NCI-H2081 treated with DMSO at 0.1 percent for 48 hours (cell line): ENCODE measurements at places on chromosomes 3 and 15.

DNA sequence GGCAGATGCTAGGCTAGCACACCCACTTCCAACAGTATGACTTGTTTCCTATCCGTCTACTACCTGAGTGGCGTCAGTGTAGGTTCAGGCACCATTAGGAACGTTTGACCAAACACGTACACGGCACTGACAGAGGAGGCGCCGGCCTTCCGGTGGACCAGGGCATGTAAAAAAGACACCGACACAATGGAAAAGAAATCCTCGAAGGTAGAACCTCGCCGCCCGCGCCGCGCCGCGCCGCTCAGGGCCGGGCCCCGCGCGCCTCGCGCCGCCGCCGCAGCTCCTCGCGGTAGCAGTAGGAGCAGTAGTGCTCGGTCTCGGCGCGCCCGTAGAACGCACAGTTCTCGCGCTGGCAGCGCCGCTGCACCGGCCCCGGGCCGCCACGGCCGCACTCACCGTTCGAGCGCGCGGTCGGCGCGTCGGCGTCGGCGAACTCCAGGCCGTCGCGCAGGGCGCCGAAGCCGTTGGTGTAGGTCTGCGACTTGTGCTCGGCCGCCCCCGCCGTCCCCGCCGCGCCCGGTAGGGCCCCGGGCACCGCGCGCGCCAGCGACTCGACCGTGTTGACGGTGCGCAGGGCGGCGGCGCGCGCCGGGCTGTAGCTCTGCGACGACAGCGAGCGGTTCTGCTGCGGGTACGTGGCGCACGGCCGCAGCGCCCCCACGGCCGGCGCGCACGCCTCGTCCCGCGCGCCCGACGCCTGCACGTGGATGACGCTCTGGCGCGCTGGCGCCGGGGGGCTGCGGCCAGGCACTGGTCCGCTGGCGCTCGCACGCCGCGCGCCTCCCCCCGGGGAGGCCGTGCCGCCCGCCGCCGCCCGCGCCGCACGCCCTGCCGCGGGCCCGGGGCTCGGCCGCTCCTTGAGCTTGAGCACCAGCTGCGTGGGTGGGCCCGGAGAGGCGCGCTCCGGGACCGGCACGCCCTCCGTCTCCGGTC is 156.7 kb downstream of the KLF13 start:
- no peak for DNase-seq

- no peak for DNase-seq
These were observed 82.5 kb downstream of the PEX5L start for GRCh38 chr3:179953993-179954870.

DNA sequence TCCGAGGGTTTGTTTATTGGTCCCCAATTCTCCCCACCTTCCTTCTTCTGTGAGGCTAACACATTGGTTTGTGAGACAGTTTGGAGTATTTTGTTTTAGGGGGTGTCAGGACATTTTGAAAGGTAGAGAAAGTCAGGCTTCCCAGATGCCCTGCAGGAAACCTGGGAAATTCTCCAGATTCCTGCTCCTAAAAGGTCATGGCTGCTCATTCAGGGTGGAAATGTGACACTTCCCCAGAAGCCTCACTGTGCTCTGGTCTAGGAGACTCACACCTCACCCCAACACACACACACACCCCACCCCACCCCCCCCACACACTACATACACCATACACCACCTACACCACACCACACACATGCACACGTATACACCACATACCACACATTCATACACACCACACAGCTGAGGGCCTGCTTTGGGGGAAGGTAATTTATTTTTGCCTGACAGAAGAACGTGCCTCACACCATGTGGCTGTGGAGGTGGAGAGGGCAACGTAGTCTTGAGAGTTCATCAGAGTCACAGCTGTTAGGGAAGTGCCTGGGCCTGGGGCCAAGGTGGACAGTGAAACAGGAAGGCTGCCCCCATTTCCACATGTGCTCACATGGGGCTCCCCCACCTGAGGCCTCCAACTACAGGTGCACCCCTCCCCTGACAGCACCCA is 40.4 kb upstream of the LIMD1 start:
- DNase-seq = no peak

DNA sequence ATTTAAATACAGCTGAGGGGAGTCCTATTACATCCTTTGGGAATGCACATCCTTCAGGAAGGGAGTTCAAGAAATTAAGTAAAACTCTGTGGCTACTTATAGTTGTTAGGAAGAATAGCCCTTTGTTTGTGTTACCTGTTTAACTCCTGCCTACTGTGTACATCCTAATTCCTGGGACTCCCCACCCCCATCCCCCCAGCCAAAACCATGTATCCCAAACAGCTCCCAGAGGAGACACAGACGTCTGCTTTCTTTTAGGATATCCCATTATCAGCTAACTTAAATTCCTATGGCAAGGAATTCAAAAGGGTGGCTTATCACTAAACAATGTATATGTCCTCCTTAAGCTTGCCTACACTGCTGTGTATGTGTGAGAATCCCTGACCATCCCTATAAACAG is 581.7 kb downstream of the DIPK2A start:
- DNase-seq = no peak

DNA sequence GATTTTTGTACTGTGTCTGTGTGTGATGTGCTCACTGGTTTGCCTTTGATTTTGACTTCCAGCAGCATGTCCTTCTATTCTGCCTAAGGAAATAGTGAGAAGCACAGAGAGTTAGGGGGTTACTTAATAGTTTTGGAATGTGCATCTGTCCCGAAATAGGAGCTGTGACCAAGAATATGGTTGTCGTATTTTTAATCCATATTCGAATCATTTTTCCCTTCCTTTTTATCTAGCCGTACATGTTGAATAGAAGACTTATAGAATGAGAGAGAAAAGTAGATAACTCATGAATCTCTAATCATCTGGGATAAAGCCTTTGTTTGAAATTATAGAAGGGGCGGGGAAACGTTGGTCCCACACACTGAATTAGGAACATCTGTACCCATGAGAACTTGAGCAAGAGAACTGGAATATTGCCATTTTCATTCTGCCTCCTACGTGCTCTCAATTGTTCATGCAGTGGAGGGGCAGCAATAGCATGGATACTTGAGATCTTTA is 23.6 kb downstream of the CRTC3 start:
- DNase-seq = no peak

DNA sequence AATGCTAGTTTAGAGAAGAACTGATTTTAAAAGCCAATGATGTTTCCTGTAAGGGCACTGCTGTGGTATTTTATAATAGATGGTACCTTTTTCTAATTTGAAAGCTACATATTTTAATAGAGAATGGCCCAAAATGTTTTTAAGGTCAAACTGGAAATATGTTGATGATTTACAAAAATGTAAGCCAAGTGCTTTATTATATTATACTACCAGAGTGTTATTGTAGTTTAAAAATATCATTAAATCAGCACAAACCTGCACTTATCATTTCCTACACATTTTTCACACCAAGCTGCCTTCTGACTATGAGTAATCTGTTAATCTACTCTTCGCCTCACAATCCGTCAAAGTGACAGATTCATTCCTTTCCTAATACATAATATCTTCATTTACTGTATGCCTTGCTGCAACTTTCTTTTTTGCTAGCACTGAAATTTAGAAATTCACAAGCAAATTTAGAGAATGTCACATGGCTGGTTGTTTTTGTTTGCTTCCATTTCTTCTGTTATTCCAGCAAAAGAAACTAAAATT is 126.4 kb upstream of the FAM3D start:
- DNase-seq = no peak

GRCh38 chr15:74826921-74827320 is 494 bp downstream of the CPLX3 start:
- no peak for DNase-seq

- no peak for DNase-seq
These were observed 150.9 kb upstream of the MCTP2 start for GRCh38 chr15:94080416-94080815.

DNA sequence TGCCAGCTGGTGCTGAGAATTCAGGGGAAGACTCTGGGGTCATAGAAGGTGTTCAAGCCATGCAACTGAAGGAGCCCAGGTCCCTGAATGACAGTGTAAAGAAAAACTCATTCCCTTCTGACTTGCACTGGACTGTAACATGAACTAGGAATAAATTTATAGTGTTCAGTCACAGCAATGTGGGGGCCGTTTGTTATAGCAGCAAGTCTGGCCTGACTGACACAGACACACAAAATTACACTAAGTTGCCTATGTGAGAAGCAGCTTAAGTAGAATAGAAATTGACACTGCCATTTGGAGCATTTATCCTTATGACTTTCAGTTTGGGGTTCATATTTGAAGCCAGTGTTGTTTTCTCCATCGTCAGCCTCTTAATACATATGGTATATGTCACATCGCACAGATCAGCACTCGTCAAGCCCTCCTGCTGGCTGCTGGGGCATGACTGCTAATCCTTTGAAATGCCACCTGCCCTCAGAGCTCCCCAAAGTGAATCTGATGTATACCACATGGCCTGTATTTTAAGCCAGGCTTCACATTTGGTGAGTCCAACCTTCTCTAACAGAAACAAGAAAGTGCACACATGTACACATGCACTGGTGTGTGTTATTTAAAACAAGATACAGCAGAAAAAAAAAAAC is 17.1 kb upstream of the HEG1 start:
- DNase-seq = no peak

- DNase-seq = no peak
These were observed 9.3 kb downstream of the WWTR1 start for GRCh38 chr3:149648525-149648924.

- no peak for DNase-seq
These were observed 75.8 kb downstream of the STXBP5L start for GRCh38 chr3:120983841-120984240.

GRCh38 chr3:98784666-98785600 is 21.8 kb downstream of the ST3GAL6 start:
- no peak for DNase-seq

DNA sequence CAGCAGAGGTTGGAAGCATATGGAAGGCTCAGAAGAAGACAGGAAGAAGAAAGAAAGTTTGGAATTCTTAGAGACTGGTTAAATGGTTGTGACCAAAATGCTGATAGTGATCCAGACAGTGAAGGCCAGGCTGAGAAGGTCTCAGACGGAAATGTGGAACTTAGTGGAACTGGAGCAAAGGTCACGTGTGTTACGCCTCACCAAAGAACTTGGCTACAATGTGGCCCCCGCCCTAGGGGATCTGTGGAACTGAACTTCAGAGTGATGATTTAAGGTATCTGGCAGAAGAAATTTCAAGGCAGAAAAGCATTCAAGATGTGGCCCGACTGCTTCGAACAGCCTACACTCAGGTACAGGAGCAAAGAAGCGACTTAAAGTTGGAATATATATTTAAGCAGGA is 83.1 kb downstream of the MYO5A start:
- no peak for DNase-seq

DNA sequence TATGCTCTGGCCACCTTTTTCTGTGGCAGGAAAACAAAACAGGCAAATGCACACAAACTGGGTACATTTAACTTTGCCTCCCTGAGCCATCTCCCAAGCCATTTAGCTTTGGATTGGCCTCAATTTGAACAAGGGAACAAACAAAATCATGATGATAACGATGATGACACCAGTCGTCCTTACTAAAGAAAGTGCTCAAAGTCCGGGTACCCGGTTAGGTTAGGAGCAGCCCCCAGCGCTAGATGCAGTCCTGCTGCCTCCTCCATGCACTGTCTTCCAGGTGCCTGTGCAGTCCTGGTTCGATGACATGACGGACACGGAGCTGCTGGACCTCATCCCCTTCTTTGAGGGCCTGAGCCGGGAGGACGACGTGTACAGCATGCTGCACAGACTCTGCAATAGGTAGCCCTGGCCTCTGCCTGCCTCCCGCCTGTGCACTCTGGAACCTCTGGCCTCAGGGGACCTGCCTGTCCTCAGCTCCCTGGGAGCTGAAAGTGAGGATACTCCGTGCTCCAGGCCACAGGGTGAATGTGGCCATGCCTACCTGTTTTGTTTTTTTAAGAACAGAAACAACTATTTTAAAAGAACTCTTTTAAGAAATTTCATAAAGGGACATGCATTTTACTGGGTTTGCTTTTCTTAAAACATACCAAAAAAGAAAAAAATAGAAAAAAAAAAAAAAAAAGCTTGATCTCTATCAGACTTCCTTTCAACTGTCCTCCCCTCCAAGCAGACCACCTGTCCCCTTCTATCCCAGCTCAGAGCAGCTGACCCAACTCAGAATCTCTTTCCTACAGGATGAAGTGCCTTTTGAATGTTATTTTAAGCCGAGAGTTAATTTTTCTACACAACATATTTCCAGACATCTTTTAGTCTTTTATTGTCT is 9.9 kb upstream of the VILL start:
- DNase-seq = no peak

GRCh38 chr3:172607305-172608121 is 84.3 kb upstream of the TNFSF10 start:
- DNase-seq = no peak

DNA sequence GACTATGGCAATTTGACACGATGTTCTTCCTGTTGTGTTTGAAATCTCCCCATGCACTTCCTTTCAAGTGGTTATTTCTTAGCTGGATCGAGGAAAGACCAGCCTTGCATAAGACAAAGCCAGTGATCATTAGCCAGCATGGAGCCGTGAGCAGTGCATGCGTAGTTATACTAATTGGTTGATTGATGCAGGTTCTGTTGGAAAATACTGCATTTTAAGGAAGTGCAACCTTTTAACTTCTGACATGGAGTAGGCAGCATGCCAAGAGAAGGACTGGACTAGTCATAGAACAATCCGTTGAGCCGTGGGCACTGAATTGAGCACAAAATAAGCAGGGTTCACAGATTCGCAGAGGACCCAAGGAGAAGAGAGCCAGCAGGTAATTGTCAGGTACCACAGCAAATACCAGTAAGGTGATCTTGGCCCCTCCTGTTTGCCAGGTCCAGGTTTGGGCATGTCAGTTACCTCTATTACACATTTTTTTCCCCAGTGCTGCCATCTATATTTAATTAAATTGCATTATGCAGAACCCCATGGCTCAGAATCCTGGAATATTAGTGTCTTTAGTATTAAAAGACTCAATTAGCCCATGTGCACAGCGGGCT is 29.0 kb upstream of the BCL6 start:
- no peak for DNase-seq

DNA sequence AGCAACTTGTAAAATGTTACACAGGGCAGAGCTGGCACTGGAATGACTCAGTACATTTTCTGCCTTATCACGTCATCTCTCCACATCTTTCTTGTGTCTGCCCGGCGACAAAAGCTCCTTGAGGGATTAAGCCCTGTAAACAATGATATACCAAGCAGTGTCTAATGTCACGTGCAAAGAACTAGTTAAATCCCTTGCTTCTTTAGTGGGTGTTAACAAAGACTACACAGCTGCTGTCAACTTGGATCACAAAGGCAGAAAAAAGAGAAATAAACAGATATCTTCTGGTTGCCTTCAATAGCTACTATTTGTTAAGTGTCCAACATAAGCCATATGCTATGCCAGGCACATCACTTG is 48.1 kb upstream of the FRMD4B start:
- DNase-seq = no peak

DNA sequence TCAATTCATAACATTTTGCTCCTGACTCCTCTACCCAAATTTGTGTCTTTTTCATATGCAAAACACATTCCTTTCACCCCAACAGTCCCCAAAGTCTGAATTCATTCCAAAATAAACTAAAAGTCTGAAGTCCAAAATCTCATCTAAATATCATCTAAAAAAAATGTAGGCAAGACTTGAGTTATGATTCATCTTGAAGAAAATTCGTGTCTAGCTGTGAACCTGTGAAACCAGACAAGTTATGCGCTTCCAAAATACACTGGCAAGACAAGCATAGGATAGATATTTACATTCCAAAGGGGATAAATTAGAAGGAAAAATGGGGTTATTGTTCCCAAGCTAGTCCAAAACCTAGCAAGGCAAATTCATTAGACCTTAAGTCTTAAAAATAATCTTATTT is 1302.0 kb upstream of the GBE1 start:
- no peak for DNase-seq
